Dermis microvascular lymphatic vessel endothelial cell (primary cell): ENCODE measurements at places on chromosomes 4 and X. TPM values are rescaled to one million over a fixed set of nuclear protein-coding genes. Genes with fewer than 3 reads are reported as not detected.

SGMS2 gene
- 44.8 and 53.0 TPM in 2 replicates for total RNA-seq

TKTL1 gene
- under 0.01 TPM in 1 of 2 replicates, not detected in the other for total RNA-seq

GRCh38 chr4:150332086-150332485 lies 249.9 kb upstream of the MAB21L2 start:
- DNase-seq, result no peak

GAGE1 gene
- total RNA-seq, result not detected in 2 replicates
